ENCODE measurements at places on chromosomes 2 and 18. TPM values are rescaled to one million over a fixed set of nuclear protein-coding genes. Genes with fewer than 3 reads are reported as not detected.

ATF2 gene
- total RNA-seq, result 50.0 TPM

KCNG2 gene
- not detected for total RNA-seq

CAPN14 gene
- 0.17 TPM for total RNA-seq

MOGAT1 gene
- not detected for total RNA-seq

MDH1B gene
- 0.44 TPM for total RNA-seq

PLGLB1 gene
- total RNA-seq, result 7.9 TPM

CYS1 gene
- 0.14 TPM for total RNA-seq

RAB17 gene
- total RNA-seq, result not detected

CD28 gene
- total RNA-seq, result 58.9 TPM

RAPGEF4 gene
- 1.1 TPM for total RNA-seq

MSGN1 gene
- not detected for total RNA-seq

CYRIA gene
- 1.4 TPM for total RNA-seq

MYO3B gene
- 0.09 TPM for total RNA-seq

RGPD3 gene
- total RNA-seq, result not detected

CCL20 gene
- total RNA-seq, result not detected

SLC19A3 gene
- total RNA-seq, result not detected

FBXO48 gene
- 4.0 TPM for total RNA-seq

MAP2 gene
- not detected for total RNA-seq

PELI1 gene
- total RNA-seq, result 25.7 TPM

TRIB2 gene
- total RNA-seq, result 48.7 TPM

WNT6 gene
- not detected for total RNA-seq

NYAP2 gene
- total RNA-seq, result not detected

ZNF396 gene
- total RNA-seq, result 1.9 TPM

CFAP65 gene
- not detected for total RNA-seq

CROCC2 gene
- not detected for total RNA-seq

MREG gene
- 8.5 TPM for total RNA-seq

CDK15 gene
- total RNA-seq, result not detected

ADRA2B gene
- 0.17 TPM for total RNA-seq

SIX3 gene
- not detected for total RNA-seq

BCL11A gene
- total RNA-seq, result 0.64 TPM

RBM44 gene
- total RNA-seq, result 1.2 TPM

GLI2 gene
- total RNA-seq, result 1.2 TPM

SIX2 gene
- not detected for total RNA-seq

SERPINB10 gene
- total RNA-seq, result not detected
